ENCODE measurements at places on chromosomes 2 and 18.

- DNase-seq = no peak
Measured at GRCh38 chr2:185291035-185291647, 447.5 kb upstream of the FSIP2 start.

DNA sequence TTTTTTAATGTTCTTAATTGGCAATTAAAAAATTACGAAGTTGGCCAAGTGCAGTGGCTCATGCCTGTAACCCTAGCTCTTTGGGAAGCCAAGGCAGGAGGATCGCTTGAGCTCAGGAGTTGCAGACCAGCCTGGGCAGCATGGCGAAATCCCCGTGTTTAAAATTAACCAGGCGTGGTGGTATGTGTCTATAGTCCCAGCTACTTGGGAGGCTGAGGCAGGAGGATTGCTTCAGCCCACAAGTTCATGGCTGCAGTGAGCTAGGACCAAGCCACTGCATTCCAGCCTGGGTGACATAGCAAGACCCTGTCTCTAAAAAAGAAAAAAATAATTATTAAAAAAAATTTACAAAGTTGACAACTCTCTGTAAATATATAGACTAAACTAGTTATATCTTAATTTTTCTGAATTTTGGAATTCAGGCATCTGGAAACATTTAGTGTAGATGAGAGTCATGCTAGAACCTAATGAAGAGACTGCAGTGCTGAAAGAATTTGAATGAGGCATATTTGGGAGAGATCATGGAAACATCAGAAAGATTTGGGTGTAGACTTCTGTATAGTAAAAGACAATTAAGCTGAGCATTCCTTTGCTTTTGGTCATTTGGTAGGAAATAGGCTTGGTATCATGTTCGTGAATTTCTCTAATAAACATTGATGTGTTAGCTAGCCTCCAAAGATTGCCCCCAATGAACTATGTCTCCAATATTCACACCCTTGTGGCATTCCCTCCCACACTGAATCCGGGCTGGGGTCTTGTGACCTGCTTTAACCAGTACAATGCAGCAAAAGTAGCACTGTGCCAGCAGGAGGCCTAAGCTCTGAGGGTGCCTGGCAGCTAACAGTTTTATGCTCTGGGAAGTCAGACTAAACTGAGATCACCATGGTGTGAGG, 4.2 kb upstream of the ROCK1 start:
- DNase-seq = no peak

- no peak for DNase-seq
Measured at GRCh38 chr2:60547841-60548240, 5.6 kb downstream of the BCL11A start.

DNA sequence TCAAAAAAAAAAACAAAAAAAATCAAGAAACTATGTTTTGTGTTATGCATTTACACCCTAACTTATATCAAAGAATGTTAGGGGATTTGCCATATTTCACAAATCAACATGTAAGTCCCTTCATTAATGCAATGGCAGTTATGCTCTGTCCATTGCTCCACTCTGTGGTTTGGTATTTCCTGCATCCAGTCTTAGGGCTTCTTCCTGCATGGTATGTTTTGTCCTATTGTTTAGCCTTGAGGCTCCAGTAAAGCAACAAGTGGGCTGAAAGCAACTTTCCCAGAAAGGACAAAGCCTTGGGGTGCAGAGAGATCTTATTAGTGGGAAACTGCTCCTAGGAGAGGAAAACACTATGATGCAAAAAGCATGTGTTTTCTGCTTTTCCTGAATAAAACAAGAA, 474.1 kb downstream of the IRS1 start:
- no peak for DNase-seq

DNA sequence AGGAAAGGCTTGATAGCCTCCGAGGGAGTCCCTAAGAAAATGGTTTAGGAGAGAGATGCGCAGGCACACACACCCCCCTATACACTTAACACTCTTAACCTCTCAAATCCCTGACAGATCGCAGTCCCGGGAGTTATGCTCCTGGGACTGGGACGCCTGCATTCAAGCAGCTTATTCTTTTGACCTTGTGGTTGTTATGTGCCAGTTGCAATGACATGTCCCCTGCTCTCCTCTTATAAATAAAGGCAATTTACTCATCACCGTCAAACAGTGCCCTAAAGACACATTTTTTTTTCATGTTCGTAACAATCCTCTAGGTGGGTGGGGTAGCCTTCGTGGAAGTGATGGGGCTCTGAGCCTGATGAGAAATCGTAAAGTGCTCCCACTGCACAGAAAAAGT, 162.2 kb downstream of the LRRC30 start:
- DNase-seq = no peak

GRCh38 chr2:37105150-37105549, 20.8 kb downstream of the GPATCH11 start:
- DNase-seq = no peak

DNA sequence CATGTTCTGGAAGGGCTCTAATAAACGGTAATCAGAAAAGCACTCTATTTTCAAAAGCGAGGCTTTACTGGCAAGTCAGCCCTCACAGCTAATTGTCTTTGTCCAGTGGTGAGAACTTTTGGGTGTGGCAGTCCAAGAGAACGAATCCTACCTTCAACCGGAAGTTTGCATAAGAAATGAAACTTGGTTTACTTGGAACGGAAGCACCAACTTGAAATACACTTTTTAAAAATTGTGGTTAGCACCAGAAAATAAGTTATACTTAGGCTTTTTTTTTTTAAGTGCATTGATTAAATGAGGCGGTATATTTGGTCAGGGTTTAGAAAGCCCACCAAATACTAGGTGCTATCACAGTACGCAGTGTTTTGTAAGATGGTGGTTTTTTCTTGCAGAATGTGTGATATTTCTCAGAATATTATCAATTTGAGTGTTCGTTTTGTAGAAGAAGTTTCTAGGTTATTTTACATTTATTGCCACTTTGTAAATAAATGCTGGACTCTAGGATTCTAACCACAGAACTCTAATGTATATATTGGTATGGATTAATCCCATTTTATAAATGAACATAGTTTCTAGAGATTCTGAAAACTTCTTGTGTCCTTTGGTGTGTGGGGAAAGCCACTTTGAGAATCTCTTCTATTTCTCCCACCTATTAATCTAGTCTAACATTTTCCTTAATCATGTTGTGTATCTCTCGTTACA, 1.2 kb downstream of the MYL12A start:
- DNase-seq = no peak

DNA sequence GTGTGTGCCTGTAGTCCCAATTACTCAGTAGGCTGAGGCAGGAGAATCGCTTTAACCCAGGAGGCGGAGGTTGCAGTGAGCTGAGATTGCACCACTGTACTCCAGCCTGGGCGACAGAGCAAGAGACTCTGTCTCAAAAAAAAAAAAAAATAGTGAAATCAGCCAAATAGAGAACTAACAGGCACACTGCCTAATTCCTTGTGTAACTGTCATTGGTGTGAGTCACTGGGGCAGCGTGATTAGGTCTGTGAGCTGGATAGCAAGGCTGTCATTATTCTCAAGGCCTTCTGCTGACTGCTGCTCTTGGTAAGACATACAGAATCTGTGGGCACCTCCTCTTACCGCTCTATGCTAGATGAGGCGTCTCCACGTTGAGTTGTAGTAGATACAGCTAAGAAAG, 270.3 kb downstream of the NEDD4L start:
- no peak for DNase-seq

Data from activated CD4-positive, alpha-beta T cell treated with anti-CD3 and anti-CD28 coated beads, Interleukin-2, amount 50 U/mL, for 1 hour (primary cell).